ENCODE measurements at places on chromosomes 11 and 22.

DNA sequence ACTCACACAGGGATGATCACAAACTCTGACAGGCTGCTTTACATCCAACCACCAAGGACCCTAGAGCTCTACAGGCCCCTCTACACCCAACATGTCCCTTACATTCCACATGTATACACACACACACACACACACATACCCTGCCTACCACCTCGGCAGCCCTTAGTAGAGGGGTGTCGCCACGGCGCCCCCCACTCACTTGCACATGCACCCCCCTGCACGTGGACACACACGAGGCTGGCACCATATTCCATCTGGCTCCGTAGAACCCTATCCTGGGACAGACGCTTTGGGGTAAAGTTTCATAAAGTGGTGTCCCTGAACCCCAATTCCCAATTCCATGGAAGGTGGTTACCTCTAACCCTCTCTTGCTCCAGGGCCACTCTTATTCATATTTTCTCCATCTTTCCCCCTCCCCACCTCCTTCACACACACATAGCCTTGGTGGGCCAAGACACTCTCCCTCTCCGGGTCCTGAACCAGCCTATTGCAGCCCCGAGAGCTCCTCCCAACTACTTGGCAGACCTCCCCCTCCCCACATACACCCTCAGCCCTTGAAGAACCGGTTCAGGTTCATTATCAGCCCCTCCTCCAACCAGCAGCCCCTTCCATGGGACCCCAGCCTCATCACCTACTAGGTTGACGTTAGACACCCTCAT lies 809 bp downstream of the PDE2A start:
- no peak for DNase-seq

DNA sequence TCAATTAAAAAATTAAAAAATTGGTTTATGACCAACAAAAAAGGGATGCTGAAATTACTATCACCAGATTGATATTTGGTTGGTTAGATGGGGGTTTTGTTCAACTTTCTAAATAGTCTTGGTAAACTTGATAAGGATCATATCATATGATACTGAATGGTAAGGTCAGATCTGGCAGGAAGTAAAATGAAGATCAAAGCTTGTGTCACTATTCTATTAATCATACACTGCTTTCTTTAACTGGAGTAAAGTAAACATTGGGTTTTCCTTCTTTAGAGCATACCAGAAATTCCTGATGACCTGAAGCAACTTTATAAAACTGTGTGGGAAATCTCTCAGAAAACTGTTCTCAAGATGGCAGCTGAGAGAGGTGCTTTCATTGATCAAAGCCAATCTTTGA lies 40.2 kb downstream of the RRM1 start:
- no peak for DNase-seq

GRCh38 chr22:41526830-41527799 lies 17.2 kb downstream of the POLR3H start:
- no peak for DNase-seq

- no peak for DNase-seq
Observed at GRCh38 chr11:129917231-129917630, 21.9 kb upstream of the NFRKB start.

DNA sequence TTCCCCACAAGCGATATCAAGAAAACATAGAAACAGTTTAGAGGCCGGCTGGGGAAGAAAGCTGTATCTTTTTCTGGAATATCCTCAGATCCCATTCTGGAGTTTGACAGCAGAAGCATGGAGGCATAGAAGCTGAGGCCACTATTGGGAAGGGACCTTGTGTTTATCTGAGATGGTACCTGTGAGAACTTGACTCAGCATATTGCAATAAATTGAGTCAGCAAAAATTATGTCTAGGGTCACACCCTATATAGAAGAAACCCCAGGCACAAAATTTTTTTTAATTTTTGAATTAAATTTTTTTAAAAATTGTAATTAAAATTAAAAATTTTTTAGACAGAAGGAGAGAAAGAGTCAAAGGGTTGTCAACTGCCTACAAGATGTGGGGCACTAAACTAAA lies 178.7 kb downstream of the NTM start:
- DNase-seq, result no peak

- no peak for DNase-seq
Observed at GRCh38 chr11:2210366-2211112, 38.9 kb upstream of the TH start.

- DNase-seq, result no peak
Observed at GRCh38 chr11:103584021-103584420, 452.4 kb upstream of the DDI1 start.

GRCh38 chr11:121467471-121467870 lies 14.7 kb upstream of the SORL1-AS1 start:
- no peak for DNase-seq

DNA sequence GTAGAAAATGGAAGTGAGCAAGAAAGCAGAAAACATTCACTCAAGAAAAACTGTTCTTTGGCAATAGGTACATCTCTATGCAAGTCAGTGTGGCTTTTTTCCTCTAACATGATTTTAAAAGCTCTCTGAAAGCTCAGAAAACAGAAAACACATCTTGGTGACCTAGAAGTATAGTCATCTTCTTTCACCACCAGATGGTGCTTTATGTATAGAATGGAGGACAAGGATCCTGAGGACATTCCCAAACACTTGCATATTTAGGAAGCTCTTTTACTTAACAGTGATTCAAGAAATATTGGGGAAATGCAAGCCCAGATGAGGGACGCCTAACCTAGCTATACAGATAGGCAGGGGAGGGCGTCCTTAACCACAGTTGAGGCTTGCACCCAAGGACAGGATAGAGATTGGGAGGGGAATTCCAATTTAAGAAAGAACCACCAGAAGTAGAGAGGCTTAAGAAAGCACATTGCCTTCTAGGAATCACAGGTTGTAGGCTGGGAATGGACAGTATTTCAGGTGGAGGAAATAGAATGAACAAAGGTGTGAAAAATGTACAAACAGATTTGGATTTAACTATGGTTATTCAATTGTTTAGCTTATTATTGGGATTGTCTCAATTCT lies 13.8 kb upstream of the CCDC81 start:
- DNase-seq, result no peak

DNA sequence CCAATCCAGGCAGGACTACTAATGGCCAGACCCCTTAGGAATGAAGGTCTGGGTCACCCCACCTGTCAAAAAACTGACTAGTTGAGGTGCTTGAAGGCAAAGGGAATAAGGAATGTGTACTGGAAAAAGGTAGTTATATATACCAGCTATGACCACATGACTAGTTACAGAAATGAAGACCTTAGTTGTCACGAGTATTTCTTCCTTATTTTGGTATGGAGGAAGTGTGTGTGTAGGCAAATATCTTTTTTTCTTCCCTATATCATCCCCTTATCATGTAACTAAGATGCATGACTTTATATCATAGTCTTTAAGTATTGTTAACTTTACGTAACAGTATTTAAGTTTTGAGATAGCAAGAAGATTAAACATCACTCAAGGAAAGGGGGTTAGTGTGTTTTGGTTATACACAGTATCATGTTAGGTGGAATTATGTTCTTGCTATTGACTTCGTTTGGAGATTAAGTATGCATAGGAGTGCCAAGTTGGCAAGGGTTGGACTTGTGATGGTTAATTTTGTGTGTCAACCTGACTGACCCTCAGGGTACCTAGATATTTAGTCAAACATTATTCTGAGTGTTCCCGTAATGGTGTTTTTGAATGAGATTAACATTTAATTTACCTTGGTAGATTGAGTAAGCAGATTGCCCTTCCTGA lies 38.2 kb upstream of the NARS2 start:
- DNase-seq, result no peak

DNA sequence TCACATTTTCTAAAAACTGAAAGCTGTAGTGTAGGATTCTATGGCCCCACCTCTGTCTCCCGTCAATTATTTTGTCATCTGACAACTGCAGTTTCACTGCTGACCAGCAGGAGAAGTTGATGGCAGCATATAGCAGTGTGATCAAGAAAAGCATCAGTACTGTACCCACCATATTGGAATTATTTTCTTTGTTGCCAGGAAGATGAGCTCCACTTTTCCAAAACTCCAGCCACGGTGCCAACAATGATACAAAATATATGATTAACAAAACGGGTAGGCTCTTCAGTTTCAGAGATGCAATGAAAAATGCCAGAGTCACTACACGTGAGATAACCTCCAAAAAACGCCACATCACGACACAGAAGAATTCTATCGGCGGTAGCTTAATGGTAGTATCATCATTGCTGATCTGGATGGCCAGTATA lies 41.3 kb downstream of the XKR3 start:
- no peak for DNase-seq

DNA sequence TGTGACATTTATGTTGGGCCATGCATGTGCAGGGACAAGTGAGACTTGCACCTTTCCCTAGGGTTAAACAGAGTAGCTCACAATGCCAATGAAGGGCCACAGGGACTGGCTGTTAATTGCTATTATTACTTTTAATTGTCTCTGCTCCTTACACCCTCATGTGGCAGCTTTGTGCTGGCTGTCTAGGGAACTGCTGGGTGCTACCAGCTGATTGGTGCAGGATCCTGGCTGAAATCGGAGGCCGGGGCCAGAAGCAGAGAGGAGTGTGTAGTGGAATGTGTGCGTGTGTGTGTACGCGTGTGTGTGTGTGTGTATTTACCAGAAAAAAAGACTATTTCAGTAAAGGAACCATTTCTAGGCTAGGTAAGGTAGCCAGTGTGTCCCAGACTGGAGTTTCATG lies 302.5 kb downstream of the CTTN start:
- DNase-seq, result no peak

- DNase-seq, result no peak
Observed at GRCh38 chr11:44290208-44290607, 19.7 kb downstream of the ALX4 start.

DNA sequence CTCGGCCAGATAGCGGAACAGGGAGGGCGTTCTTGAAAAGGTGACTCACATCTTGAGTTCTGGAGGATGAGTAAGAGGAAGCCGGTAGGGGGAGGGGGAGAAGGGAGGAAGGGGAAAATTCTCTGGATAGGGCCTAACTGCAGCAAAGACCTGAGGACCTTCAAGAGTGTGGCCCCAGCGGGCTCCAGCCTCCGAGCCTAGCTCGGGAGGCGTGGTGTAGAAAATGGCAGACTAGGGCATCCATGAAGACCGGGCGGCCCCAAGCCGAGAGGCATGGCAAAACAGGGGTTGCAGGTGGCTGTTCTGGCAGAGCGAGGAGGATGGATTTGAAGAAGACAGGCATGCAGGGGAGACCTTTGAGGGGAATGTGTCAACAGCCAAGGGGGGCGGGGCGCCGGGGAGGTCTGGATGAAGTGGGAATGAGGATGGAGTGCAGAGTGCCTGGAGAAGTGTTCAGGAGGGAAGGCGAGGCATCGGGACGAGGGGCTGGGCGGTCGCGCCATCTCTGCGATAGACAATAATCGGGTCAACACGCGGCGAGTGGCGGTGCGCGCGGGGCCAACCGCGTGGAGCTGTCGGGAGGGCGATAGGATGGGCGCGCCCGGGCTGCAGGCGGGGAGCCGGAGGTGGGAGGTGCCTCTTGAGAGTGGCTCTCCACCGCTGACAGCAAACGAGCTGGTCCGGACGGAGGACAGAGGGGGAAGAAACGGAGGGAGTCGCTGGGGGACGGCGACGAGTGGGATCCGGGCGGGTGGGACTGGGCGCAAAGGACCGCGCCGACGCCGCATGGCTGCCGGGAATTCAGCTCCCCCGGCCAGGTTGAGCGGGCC lies 40.0 kb upstream of the CREB3L1 start:
- no peak for DNase-seq

DNA sequence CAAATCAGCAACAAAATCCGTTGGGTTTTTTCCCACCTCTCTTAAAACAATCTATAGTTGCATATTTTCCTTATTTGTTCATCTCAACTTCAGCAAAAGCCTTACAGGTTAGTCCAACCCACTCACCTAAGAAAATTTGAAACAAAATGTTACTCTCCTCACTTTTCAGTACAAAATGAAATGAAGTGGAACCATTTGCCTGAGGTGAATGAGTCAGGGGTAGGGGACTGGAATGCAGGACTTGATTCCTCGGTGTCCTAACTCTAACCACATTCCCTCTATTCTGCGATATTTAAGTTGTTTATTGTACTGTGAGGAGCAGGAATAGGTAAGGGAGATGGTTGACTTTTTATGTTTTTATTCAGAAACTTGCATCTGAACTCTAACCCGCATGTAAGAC lies 16.4 kb downstream of the ATP5MG start:
- DNase-seq, result no peak

- no peak for DNase-seq
Observed at GRCh38 chr11:826836-827145, 928 bp upstream of the CRACR2B start.

- no peak for DNase-seq
Observed at GRCh38 chr11:2277933-2278523, 7.6 kb upstream of the ASCL2 start.

GRCh38 chr11:746289-747157 lies 741 bp upstream of the TALDO1 start:
- DNase-seq, result no peak

- DNase-seq, result no peak
Observed at GRCh38 chr11:108963118-108963517, 298.2 kb downstream of the DDX10 start.

DNA sequence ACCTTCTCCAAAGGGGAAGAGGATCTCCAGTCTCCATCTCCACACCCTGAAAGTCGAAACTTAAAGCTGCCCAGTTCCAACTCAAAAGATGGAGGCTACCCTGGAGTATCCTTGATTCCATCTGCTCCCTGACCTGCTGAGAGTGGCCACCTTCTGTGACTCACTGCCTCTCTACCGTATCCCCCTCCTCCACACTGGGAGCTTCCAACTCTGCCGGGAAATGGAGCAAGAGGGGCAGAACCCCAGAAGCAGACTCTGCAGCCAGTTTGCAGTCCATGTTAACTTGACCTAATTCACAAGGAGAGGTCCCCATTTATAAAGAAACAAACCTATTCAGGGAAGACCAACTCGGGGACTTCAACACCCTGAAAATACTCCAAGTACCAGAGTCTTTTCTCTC lies 22.0 kb upstream of the IRAG1 start:
- no peak for DNase-seq

DNA sequence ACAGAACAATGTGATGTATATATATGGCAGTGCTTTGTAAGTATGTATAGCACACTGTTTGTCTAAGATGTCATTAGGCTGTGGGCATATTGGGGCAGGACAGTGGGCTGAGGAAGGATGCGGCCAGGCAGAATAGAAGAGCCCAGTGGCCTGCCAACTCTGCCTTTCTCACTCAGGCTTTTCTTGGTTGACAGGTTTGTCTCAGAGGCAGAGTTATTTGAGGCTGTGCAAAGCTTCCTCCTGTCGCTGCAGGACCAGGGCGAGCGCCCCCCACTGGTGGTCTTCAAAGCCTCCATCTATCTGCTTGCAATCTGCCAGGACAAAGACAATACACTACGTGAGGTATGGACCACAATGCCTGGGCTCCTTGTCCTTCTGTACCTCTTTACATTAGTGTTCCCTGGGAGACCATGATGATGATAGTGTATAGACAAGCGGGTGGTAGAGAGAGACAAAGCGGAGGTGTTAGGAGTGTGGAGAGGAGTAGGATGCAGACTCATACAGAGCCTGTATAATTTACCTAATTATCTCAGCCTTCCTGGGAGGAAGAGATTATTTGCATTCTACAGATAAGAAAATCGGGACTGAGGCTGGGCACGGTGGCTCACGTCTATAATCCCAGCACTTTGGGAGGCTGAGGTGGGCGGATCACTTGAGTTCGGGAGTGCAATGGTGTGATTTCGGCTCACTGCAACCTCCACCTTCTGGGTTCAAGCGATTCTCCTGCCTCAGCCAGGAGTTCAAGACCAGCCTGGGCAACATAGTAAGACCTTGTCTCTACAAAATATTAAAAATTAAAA lies 37.3 kb upstream of the CCDC134 start:
- DNase-seq, result no peak

GRCh38 chr11:57311109-57311936 lies 13.4 kb downstream of the TNKS1BP1 start:
- no peak for DNase-seq

Measured in right renal cortex interstitium (tissue), 3 donors.